ENCODE measurements at places on chromosomes 3 and 15.

DNA sequence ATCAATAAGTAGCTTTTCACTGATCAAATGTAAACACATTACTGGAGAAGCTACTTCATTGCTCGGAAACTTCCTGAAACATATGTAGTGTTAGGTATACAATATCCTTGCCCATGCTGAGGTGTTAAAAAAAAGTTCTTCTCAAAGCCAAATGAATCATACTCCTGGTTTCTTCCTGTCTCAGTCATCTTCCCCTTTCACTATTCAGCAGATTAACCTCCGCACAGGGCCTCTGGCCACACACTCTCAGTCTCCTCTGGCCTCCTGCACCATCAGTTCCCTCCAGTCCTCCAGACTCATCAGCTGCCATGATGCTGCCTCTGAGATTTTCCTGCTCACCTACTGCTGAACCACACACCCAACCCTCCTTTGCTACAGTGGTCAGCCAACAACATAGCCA is 70.5 kb upstream of the BOC start:
- DNase-seq = no peak

DNA sequence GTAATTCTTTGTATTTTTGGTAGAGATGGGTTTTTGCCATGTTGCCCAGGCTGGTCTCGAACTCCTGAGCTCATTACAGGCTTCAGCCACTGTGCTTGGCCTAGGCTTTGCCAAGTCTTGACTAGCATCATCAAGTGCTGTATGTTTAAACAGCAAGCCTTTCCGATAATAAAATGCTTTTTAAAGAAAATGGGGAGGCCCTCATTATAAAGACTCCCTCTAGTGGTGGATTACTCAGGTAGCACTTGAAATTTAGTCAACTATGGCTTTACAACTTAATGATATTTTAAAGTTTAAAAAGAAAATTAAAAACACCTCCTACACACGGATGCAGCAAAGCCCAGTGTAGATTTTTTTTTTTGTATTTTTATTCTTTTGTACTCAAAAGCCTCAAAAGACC is 213.6 kb downstream of the GAP43 start:
- DNase-seq = peak; percentile 26

- DNase-seq = no peak
Measured at GRCh38 chr3:56960234-56960917, 100.1 kb upstream of the SPATA12 start.

DNA sequence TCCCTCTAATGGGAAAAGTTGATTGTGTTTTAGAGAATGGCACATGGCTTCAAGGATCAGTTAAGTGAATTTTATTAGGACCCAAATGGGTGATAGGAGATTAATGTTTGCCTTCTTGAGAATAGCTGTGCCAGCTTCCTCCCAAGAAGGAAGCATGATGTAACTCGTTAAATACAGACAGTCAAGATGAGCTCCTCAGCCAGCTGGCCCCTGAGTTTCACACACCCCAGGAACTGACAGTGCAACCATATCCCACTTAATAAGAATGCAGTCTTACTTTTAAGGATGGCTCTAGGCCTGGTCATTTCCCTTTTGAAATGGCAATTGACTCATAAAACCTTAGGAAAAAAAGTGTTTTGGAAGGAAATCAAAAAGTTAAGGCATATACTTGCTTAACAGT is 472.8 kb upstream of the KCNMB2 start:
- DNase-seq = no peak

DNA sequence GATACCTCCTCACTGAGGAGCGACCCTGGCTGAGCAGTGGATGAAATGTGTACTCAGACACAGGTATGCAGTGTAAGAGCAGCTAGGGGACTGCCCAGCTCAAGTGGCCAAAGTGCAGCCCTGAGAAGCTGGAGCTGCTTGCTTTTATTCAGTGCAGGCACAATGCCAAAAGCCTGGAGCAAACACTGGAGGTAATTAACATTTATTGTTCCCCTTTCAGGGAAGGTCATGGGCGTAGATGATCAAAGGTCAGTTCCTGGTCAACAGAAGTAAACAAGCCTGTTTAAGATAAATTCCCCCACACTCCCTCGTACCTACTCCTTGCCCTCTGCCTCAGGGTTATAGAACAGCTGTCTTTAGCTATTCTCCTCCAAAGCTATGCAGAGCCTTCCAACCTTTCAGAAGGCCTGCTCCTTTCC is 17.5 kb downstream of the PLA2G4F start:
- no peak for DNase-seq

DNA sequence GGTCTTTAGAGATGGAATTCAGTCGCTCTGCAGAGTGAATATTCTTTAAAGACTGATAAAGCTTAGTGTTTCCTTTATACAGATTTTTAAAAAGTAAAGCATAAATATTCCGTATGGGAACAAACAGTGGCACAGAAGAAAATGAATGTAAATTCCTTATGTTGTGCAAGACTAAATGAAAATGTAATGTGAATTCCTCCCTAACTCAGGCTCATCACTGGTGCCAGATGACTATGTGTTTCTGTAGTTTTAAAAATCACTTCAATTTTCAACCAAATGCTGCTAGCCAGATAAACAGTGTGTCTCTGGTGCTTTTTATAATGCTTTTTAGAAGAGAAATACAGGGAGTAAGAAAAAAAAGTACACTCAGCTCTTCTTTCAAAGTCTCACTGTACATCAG is 154.8 kb upstream of the SNTN start:
- no peak for DNase-seq

DNA sequence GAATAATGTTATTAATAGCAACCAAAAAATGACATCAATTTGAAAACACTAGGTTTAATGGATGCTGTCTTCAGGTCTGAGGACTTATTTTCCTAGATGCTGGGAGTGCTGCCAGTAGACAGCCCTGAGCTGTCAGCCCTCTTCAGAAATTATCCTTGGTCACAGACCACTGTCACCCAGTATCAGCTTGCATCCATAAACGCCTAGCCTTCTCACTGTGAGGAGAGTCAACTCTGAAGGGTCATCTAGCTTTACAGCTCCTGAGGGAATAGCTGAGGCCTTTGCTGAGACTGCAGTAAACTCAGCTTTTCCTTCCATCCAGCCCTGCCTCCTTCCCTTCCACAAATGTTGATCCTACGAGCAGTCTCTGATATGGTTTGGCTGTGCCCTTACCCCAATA is 19.4 kb upstream of the MNS1 start:
- DNase-seq = no peak

GRCh38 chr3:149378478-149379309 is 1.2 kb upstream of the TM4SF1 start:
- no peak for DNase-seq

DNA sequence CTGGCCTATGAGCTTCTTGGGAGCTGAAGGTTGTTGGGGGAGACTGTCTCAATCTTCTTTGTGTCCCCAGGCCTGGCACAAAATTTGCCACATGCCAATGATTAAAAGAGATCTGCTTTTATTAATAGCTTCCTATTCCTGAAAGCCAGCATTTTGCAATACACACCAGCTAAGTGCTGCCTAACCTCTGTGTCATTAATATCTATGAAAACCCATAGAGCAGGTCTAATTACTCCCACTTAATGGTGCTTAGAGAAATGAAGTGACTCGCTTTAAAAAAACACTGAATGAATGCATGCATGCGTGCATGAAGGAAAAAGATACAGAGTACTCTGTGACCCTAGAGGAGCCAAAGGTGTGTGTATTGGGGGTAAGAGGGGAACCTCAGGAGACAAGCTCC is 55.0 kb downstream of the SLC6A1 start:
- no peak for DNase-seq

Measured in hematopoietic multipotent progenitor cell treated with erythropoietin and hydrocortisone succinate and interleukin-3 and kit ligand, for 8 days (in vitro differentiated cells).